ENCODE measurements at places on chromosomes 7 and 10.

- no peak for DNase-seq
Measured at GRCh38 chr10:21166557-21167287, 269.6 kb upstream of the NEBL start.

- peak; percentile 27 for DNase-seq
Measured at GRCh38 chr10:132938472-132939339, 3.7 kb downstream of the CFAP46 start.

GRCh38 chr7:135366843-135367508, 133.3 kb downstream of the STRA8 start:
- no peak for DNase-seq

GRCh38 chr10:58508316-58508715, 4.4 kb upstream of the BICC1 start:
- no peak for DNase-seq

DNA sequence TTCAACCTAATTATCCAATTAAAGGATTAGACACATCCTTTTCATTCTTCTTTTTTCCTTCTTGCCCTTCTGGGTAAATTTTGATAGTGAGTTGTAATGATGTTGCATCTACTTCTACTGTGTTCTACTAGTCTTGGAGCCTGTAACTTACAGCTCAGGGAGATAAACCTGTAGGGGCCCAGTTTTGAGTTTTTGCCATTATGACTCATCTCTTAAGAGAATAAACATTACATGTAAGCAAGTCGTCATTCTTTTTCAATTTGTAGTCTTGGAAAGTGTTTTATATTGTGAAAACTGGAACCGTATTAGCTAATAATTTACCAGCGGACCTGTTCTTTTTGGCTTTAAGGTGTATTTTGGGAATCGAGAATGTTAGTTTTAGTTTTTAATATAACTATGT, 89.7 kb upstream of the RPA3 start:
- DNase-seq: no peak

GRCh38 chr7:75565132-75565837, 73.2 kb downstream of the SPDYE5 start:
- DNase-seq: no peak

DNA sequence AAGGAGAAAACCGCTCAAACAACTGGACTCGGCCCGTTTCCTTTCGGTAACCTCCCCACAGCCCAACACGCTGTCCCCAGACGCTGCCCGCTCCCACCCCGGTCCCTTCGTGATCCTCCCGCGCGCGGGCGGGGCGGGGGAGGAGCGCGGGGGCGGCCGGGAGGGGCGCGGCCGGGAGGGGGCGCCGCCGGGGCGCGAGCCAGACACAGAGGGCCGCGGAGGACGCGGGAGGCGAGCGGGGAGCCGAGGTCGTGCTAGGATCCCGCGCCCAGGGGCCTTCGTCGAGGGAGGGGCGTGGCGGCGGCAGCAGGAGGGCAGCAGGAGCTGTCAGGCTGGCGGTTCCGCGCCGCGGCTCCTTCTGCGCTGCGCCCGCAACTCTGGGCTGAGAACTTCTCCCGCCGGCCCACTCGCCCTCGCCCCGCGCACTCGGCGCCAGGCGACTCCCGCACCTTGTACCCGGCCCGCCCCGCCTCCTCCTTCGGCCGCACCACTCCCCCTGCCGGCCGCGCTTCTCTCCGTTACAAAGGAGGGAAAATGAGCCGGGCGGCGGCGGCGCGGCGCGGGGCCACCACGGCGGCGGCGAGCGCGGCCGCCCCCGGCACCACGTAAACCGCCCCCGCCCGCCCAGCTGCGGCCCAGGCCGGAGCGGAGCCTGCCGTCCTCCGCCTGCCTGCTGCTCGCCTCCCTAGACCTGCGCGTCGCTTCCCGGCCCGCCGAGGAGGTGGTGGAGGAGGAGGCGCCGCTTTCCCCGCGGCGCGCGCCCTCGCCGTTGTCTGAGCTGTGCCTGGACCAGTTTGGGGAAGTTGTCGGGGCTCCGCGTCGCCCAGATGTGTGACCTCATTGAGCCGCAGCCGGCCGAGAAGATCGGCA, at the start of gene CDK14:
TSS of gene CDK14 (plus strand) at position 521 of the 870 bp plus-strand sequence. CDS start at position 828, 307 bp downstream.
- peak; percentile 64 for DNase-seq

GRCh38 chr10:84452003-84452402, 123.6 kb downstream of the CCSER2 start:
- DNase-seq: no peak

GRCh38 chr7:17194656-17195055, 103.8 kb upstream of the AHR start:
- DNase-seq: no peak

GRCh38 chr10:116210588-116211346, 62.2 kb downstream of the GFRA1 start:
- no peak for DNase-seq

- no peak for DNase-seq
Measured at GRCh38 chr10:123272171-123272570, 118.0 kb downstream of the BUB3 start.

- DNase-seq: no peak
Measured at GRCh38 chr10:99555825-99556523, 23.2 kb downstream of the NKX2-3 start.

DNA sequence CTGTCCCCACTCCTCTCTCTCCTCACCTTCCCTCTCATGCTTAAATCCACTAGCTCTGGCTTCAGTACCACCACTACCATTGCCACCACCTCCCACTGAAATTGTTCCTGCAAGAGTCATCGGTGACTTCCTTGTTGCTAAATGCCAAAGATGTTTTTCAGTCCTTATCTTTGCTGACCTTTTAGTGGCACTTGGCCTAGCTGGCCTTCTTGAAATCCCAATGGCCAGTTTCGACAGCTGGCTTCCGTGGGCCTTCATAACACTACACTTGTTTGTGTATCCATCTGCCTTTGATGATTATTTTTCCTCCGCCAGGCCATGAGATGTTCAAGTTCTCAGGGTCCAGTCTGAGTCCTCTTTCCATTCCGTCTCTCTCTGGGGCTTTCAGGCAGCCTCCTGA, 118.2 kb upstream of the NANOS1 start:
- no peak for DNase-seq

Data from activated naive CD8-positive, alpha-beta T cell treated with anti-CD3 and anti-CD28 coated beads, Interleukin-2, amount 50 U/mL, for 24 hours (primary cell).